K562 (cell line): ENCODE measurements at places on chromosomes 4 and X. TPM values are rescaled to one million over a fixed set of nuclear protein-coding genes. Genes with fewer than 3 reads are reported as not detected.

Gene HAND2
- total RNA-seq: 6.0 and 6.6 TPM in 2 replicates

Gene FAAH2
- total RNA-seq: 0.38 and 0.47 TPM in 2 replicates

DNA sequence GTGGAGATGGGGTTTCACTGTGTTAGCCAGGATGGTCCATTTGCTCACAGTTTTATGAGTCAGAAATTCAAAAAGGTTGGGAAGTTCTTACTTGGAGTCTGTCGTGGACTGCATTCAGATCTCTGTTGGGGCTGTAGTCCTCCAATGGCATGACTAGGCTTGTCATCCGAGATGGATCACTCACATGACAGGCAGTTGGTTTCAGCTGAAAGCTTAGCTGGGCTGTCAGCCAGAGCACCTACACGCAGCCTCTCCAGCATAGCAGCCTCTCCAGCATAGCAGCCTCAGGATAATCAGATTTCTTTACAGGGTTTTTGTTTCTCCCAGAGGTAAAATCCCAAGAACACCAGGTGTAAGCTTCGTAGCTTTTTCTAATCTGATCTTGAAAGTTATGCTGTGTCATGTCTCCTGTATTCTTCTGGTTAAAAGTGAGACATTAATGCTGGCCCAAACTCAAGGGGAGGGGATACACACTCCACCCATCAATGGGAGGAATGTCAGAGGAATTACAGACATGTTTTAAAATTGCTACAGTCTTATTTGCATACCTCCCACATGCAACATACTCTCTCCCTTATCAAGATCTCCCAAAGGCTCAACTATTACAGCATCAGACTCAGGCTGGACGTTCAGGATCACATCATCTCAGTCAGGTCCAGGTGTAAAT lies 31.6 kb upstream of the SOD3 start:
- no peak overlapping the region for H3K27ac ChIP-seq
- no peak overlapping the region for H3K4me3 ChIP-seq
- H3K27me3 ChIP-seq: no peaks in the 10 kb centered on the region
- no peaks in the 10 kb centered on the region for H3K4me1 ChIP-seq
- H3K36me3 ChIP-seq: no peaks in the 10 kb centered on the region

- DNase-seq: no peak
- H3K4me1 ChIP-seq: peaks cover 9% of the 10 kb centered on the region
- H3K36me3 ChIP-seq: no peaks in the 10 kb centered on the region
- no peak overlapping the region for H3K4me3 ChIP-seq
Measured at GRCh38 chr4:7144374-7145290, 47.7 kb upstream of the SORCS2 start.

Gene MTNR1A
- total RNA-seq: not detected in 2 replicates

Gene ARAF
- total RNA-seq: 67.7 and 70.0 TPM in 2 replicates

DNA sequence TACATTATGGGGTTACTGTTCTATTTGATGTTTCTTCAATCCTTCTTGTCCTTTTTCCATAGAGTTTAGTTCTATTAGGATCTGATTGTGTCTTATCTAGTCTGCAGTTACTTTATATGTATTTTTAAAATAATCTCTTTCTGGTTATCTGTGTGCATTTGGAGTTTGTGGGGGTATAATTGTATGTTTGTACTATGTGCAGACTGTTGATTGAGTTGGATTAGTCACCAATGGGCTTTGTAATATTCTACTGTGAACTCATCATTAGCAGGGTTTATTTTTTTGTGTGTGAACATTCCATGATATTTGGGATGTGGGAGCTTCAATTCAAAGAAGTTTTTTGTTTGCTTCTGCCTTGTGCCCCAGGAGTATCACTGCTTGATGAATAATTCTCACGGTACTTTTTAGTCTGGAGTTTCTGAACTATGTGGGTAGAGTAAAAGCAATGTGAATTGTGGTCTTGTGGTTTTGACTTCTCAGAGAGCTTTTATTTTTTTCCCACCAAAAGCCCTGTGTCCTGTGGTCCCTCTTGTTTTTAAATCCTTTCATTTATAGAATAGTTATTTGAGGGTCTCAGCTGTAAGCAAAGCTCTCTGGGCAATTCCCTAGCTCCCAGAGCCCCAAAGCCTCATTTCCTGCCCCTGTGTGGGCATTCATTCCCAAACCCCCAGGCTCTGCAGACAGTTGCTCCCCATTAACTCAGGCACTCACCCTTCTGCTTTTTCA lies 127.8 kb downstream of the PHKA2 start:
- H3K27me3 ChIP-seq: peaks cover 12% of the 10 kb centered on the region
- H3K4me3 ChIP-seq: no peak overlapping the region
- no peaks in the 10 kb centered on the region for H3K36me3 ChIP-seq
- H3K4me1 ChIP-seq: no peaks in the 10 kb centered on the region
- DNase-seq: no peak

Gene SLC25A43
- total RNA-seq: 4.8 and 5.8 TPM in 2 replicates

Gene TBC1D9
- total RNA-seq: 0.02 and 0.13 TPM in 2 replicates

- H3K27me3 ChIP-seq: no peaks in the 10 kb centered on the region
- H3K4me3 ChIP-seq: no peak overlapping the region
- no peak overlapping the region for H3K27ac ChIP-seq
- DNase-seq: no peak
Measured at GRCh38 chr4:177546745-177547144, 104.5 kb upstream of the AGA start.

Gene BEX4
- total RNA-seq: 135 and 149 TPM in 2 replicates

- H3K27ac ChIP-seq: no peak overlapping the region
- H3K4me3 ChIP-seq: no peak overlapping the region
- H3K4me1 ChIP-seq: peaks cover 4% of the 10 kb centered on the region
- H3K36me3 ChIP-seq: no peaks in the 10 kb centered on the region
- DNase-seq: peak; percentile 53
Measured at GRCh38 chr4:9703391-9703790, 78.0 kb upstream of the DRD5 start.

Gene USP11
- 27.4 and 29.0 TPM in 2 replicates for total RNA-seq

Gene SUV39H1
- total RNA-seq: 31.9 and 34.7 TPM in 2 replicates

DNA sequence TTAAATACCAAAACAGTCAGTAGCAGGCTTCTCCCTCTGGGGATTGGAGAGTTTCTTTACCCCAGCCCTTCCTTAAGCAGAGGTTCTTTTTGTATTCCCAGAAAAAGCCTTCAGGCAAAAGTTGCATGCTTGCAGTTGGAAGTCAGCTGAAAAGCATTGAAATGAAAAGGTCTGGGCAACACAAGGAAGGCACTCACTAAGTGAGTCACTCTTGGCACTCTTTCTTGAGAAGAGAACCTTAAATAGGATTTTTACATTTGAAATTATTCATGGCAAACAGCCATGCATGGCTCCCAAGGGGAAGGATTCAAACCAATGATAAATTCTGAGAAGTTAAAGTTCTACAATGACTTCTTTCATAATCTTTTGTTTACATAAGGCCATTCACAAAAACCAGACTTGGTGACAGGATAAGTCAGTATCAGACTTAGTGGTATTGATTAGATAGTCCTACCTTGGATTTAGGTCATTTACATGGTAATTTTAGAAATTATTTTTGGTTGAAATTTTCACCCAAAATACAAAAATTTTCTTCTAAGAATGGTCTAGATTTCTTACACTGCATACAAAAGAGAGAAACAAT lies 2068.9 kb downstream of the PCDH7 start:
- no peaks in the 10 kb centered on the region for H3K36me3 ChIP-seq
- H3K27ac ChIP-seq: no peak overlapping the region
- H3K4me1 ChIP-seq: no peaks in the 10 kb centered on the region
- no peak overlapping the region for H3K4me3 ChIP-seq
- no peak for DNase-seq

DNA sequence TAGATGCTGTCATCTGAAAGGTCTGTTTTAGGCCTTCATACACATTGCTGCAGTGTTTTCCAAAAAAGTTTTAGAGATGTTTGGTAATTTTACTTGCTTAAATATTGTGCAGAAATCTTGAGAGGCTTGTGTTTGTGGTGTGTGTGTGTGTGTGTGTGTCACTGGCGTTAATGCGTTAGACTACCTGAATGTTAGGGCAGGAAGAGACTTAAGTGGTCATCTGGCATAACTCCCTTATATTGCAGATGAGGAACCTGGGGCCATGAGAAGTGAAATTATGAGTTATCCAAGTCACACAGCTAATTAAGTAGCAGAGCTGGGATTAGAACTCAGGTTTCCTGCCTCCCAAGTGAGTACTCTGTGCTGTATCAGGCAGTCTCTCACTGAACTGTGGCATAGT lies 1.4 kb downstream of the LSM6 start:
- no peak overlapping the region for H3K27ac ChIP-seq
- H3K27me3 ChIP-seq: no peaks in the 10 kb centered on the region
- no peak for DNase-seq
- H3K36me3 ChIP-seq: peaks cover 16% of the 10 kb centered on the region

DNA sequence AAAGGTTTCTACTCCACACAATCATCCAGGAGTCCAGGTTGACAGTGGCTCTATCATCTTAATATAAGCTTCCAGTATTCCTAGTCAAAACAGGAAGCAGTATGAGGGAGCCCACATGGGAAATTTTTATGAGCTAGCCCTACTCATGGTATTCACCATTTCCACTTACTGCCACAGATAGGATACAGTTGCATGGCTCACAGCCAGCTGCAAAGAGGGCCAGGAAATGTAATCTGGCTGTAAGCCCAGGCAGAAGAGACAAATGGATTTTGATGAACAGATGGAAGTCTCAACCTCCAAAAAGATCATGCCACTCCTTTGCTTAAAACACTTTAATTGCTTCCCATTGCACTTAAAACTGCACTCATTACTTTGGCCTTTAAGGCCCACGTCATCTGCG lies 150.6 kb downstream of the ADAMTS3 start:
- H3K4me1 ChIP-seq: peaks cover 6% of the 10 kb centered on the region; the same call in 2 of the 3 replicates
- no peaks in the 10 kb centered on the region for H3K36me3 ChIP-seq
- H3K4me3 ChIP-seq: no peak overlapping the region
- H3K27me3 ChIP-seq: no peaks in the 10 kb centered on the region

Gene GSX2
- not detected in 2 replicates for total RNA-seq

GRCh38 chr4:10180927-10181744 lies 64.5 kb upstream of the WDR1 start:
- DNase-seq: peak; percentile 90
- H3K4me3 ChIP-seq: no peak overlapping the region
- H3K27me3 ChIP-seq: no peaks in the 10 kb centered on the region
- peak overlapping the region; percentile 100 for H3K27ac ChIP-seq
- H3K36me3 ChIP-seq: peaks cover 13% of the 10 kb centered on the region

GRCh38 chr4:8652181-8653078 lies 59.9 kb downstream of the CPZ start:
- H3K4me3 ChIP-seq: no peak overlapping the region
- H3K4me1 ChIP-seq: no peaks in the 10 kb centered on the region
- peaks cover 79% of the 10 kb centered on the region for H3K27me3 ChIP-seq
- no peaks in the 10 kb centered on the region for H3K36me3 ChIP-seq
- H3K27ac ChIP-seq: no peak overlapping the region

- no peaks in the 10 kb centered on the region for H3K36me3 ChIP-seq
- peak; percentile 54 for DNase-seq
- H3K4me3 ChIP-seq: no peak overlapping the region
- H3K4me1 ChIP-seq: peaks cover 8% of the 10 kb centered on the region; the same call in 2 of the 3 replicates
Measured at GRCh38 chrX:119041175-119041574, 31.6 kb upstream of the CT47C1 start.

Gene UCHL1
- total RNA-seq: 0.42 and 0.58 TPM in 2 replicates

- DNase-seq: no peak
- no peaks in the 10 kb centered on the region for H3K4me1 ChIP-seq
- H3K27me3 ChIP-seq: no peaks in the 10 kb centered on the region
- H3K36me3 ChIP-seq: no peaks in the 10 kb centered on the region
- H3K4me3 ChIP-seq: no peak overlapping the region
Measured at GRCh38 chr4:169345316-169345721, 74.6 kb upstream of the SH3RF1 start.

DNA sequence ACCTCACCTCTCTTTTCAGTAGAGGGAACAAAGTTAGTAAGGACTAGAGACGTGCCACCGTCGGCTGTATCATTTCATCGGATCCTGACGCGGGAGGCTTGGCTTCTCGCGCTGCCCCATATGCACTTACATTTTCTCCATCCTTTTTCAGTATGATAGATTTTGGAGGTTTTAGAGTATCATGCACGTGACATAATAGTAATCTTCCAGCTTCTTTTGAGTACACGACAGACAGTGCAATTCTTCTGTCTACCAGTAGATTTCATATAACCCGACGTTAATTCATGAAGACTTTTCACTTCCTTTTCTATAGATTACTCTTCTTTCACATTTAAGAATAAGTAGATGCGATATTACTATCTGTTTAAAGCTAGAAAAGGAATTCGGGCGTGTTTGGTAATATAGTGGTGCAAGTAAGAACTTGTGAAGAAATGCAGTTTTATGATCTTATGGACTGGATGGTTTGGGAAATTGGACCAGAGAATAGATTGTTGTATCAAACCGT lies 1.0 kb downstream of the CDS1 start:
- H3K4me1 ChIP-seq: peaks cover 17% of the 10 kb centered on the region
- H3K4me3 ChIP-seq: no peak overlapping the region
- peaks cover 22% of the 10 kb centered on the region for H3K27me3 ChIP-seq
- no peak overlapping the region for H3K27ac ChIP-seq
- DNase-seq: peak; percentile 11

GRCh38 chr4:3484057-3484973 lies 21.2 kb downstream of the DOK7 start:
- no peak overlapping the region for H3K27ac ChIP-seq
- H3K36me3 ChIP-seq: no peaks in the 10 kb centered on the region
- no peaks in the 10 kb centered on the region for H3K4me1 ChIP-seq
- H3K4me3 ChIP-seq: no peak overlapping the region
- DNase-seq: no peak

DNA sequence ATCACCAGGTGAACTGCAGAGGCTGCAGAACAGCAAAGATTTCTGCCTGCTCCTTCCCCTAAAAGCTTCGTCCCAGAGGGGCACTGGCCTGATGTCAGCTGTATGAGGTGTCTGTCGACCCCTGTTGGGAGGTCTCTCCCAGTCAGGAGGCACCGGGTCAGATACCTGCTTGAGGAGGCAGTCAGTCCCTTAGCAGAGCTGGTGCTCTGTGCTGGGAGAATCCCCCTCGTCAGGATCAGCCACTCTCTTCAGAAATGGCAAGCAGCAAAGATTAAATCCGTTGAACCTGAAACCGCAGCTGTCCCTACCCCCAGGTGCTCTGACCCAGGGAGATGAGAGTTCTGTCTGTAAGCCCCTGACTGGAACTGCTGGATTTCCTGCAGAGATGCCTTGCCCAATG lies 1166.3 kb upstream of the ADGRL3 start:
- H3K27me3 ChIP-seq: no peaks in the 10 kb centered on the region
- H3K36me3 ChIP-seq: no peaks in the 10 kb centered on the region
- no peak overlapping the region for H3K27ac ChIP-seq
- H3K4me3 ChIP-seq: no peak overlapping the region
- DNase-seq: no peak

Gene PSAPL1
- total RNA-seq: not detected in 2 replicates

Gene STATH
- total RNA-seq: not detected in 2 replicates

DNA sequence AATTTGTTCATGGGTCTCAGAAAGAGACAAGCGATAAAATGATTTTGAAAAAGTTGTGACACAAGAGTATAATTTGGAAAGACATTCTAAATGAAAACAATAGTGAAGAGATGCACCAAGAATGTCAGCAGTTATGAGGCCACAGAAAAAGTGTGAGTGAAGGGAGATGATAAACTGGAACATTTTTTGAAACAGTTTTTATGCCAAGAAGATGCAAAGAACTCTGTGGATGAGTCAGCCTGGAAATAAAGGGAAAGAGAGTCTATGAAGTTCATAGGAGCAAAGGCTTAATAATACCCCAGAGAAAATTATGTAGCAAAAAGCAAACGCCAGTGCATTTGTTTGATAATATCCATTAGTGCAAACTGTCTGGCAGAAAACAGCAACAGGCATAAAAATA lies 188.4 kb upstream of the TBC1D9 start:
- no peak overlapping the region for H3K4me3 ChIP-seq
- no peaks in the 10 kb centered on the region for H3K27me3 ChIP-seq
- no peaks in the 10 kb centered on the region for H3K4me1 ChIP-seq
- no peak overlapping the region for H3K27ac ChIP-seq
- no peak for DNase-seq

GRCh38 chr4:183300070-183300469 lies 20.0 kb downstream of the CLDN22 start:
- H3K27me3 ChIP-seq: no peaks in the 10 kb centered on the region
- H3K27ac ChIP-seq: no peak overlapping the region
- H3K4me1 ChIP-seq: no peaks in the 10 kb centered on the region
- no peak overlapping the region for H3K4me3 ChIP-seq
